ENCODE measurements at places on chromosomes 6 and 20.

DNA sequence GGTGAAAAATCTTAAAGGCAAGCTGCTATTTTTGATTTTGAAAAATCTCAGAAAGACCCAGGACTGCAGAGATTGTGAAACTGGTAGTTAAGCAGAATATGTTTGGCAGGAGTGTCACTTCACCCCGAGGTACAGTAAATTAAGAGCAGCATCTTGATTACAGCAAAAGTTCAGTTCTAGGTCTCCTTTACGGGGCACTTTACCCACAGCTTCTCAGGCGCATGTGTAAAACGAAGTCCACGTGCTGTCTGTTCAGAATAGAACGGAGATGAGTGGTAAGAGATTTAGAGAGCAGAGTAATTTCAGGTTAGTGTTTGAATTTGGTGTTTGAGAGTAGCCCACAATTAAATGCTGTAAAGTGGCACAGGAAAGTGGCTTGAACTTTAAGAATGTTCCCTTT, 84.0 kb downstream of the FARS2 start:
- DNase-seq = no peak

GRCh38 chr6:136859430-136859829, 37.0 kb downstream of the PEX7 start:
- no peak for DNase-seq

DNA sequence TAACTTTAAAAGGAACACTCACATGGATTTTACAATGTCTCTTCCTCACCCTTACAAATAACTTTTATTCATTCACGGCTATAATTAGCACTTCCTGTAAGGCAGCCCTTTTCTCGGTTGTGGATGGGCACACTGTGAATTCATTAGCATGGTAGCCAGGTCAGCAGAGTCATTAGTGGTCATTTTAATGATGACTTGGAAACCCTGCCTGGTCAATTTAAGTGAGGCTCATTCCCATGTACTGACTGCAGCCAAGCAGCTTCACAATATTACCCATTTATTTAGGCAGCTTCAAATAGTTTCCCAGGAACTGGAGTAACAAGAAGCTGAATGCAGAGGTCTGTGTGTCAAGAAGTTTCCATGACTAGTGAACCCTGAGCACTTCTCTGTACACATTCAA, 248.8 kb downstream of the KHDC1L start:
- no peak for DNase-seq

GRCh38 chr6:88008411-88008810, 39.2 kb upstream of the SPACA1 start:
- no peak for DNase-seq

GRCh38 chr6:6217855-6218758, 102.4 kb downstream of the F13A1 start:
- no peak for DNase-seq

- DNase-seq = no peak
Measured at GRCh38 chr6:29216528-29216927, 45.8 kb downstream of the OR2J2 start.

DNA sequence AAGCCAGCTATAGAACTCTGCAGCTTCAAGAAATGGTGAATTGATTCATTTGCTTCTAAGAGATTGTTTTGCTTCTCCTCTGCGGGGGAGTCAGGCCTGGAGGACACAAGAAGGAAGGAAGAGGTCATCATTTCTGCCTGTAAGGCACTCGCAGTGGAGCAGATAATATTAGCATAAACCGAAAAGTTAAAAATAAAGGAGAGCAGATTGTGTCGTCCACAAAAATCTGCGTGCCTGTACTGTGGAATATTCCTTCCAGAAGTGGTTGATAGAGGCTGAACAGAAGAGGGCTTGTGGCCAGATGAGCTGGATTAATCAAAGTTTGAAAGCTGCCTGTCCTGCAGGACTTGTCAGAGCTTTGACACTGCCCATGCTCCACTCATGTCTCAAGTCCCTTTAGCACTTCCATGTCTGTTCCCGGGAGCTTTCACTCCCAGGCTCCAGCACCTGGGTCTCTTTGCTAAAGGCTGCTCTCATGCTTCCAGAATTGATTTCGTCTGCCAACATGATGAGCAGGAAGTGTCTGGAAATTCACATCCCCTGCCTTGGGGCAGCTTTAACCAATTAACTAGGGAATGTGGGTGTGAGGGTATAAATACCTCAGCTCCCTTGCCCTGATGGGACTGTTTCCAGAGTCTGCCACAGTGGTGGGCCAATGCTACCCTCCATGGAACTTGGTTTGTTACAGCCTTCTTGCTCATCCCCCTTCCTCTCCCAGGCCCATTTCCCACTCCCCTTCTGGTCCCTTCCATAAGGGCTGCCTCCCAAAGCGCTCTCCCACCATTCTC, 65.1 kb upstream of the STX16 start:
- DNase-seq = no peak

DNA sequence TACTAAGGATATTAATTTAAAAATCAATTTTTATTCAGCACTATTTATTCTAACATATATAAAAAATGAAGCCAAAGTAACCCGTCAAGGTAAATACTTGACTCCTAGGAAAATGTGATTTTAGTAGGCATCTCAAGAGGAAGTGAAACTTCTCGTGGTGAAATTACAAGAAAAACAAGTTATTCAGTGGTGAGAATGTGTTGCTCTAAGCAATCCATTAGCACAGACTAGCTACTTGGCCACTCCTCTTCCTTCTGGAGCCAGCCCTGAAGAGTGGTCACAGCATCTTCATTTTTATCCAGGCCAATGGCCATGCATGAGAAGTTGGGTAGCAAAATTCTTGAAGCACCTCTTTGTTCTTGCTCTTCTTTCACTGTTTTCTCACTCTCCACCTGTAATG, 40.4 kb upstream of the GFRAL start:
- no peak for DNase-seq

GRCh38 chr20:58688840-58689239, 3.8 kb upstream of the NPEPL1 start:
- no peak for DNase-seq

GRCh38 chr6:35167505-35167904, 26.4 kb upstream of the TCP11 start:
- DNase-seq = no peak

- no peak for DNase-seq
Measured at GRCh38 chr6:97909380-97909779, 626.4 kb upstream of the MMS22L start.

DNA sequence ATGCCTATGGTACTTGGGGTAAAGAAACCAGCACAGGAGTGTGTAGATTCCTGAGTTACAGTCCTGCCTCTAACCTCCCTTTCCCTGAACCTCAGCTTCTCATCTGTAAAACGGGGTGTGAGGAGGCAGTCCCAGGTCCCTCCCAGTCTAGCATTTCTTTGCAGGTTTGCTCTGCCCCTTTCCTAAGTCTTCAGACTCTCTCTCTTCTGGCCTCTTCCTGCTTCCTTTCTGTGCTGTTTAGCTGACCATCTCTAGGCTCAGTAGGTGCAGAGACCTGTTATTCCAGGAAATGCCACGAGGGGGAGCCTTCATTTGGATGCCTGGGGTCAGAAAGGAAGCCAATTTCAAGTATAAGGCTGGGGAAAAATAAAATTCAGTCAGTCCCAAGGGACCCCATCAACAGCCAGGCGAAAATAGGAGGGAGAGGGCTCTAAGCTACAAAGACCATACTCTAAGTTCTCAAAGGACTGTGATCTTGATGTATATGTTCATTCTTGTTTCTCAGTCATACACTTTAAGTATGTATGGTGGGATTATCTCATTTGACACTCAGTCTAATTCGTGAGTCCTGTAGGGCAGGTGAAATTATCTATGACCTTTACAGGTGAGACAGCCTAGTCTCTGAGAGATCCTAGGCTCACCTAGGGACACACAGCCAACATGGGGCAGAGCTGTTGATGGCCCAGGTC, 89.1 kb downstream of the NCR2 start:
- peak; percentile 77 for DNase-seq

DNA sequence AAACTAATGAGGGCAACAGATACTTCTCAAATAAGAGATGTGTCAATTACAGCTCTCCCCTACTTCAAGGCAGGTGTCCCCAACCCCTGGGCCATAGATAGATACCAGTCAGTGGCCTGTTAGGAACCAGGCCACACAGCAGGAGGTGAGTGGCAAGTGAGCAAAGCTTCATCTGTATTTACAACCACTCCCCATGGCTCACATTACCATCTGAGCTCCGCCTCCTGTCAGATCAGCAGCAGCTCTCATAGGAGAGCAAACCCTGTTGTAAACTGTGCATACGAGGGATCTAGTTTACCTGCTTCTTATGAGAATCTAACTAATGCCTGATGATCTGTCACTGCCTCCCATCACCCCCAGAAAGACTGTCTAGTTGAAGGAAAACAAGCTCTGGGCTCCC, 422.1 kb downstream of the GJA1 start:
- no peak for DNase-seq

DNA sequence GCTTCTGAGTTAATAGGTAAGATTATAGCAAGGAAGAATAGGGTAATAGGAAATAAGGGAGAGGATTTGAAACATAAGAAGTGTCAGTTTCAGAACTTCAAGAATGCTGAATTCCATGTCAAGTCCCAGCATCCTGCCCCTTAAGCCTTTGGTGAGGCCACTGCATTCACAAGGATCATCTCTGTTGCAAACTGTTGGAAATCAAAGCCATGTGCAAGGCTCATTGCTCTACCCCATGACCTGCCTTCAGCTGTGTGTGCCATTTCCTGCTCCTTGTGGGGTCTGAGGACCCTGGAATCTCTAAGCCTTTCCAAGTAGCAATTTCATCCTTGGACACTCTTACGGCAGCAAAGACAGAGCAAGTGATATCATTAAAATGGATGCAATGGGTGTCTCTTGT, 203.0 kb downstream of the CDC5L start:
- no peak for DNase-seq

DNA sequence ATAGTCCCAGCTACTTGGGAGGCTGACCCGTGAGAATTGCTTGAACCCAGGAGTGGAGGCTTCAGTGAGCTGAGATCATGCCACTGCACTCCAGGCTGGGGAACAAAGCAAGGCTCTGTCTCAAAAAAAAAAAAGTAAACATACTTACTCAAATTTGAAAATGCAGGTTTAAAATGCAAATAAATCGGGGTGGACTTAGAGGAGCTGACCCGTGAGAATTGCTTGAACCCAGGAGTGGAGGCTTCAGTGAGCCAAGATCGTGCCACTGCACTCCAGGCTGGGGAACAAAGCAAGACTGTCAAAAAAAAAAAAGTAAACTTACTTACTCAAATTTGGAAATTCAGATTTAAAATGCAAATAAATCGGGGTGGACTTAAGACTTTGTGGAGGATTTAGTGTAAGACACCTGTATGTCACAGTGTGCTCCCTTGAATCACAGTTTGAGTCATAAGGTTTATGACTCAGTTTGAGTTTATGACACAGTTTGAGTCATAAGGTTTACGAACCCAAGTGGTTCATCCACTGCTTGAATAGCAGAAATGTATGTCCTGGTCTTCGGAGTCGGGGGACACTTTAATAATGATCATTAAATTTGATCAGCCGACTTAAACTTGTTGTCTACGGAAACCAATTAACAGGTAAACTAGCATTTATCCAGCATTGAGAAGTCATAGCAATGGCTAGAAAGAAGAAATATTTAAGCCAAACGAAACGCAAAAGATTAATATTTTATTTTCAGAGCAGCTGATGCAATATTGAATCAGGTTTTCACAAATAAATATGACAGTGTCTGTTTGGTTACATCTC, 6.8 kb upstream of the MRPS10 start:
- DNase-seq = no peak

GRCh38 chr6:116764961-116765841, at the start of gene FAM162B:
Gene FAM162B, minus strand, starts transcription at chr6:116765719. Its CDS starts 143 bp downstream, at chr6:116765576.
- DNase-seq = no peak

DNA sequence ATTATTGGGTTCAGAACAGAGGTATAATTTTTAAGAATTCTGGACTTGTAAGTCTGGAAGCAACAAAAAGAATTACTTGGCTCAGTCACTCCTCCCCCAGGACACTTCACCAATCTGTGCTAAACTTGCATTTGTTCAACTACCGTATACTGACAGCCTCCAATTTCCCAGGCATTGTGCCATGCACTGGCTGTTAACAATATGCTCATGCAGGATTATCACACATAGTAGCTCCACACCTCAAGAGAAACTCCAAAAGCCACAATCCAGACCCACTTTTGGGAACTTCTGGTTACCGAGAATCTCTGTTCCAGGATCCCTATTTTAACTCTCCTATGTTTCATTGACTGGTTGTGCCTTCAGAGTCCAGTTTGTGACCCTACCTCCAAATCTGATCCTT, 7.7 kb downstream of the ADGRF1 start:
- no peak for DNase-seq

GRCh38 chr6:102381203-102381602, 987.7 kb downstream of the GRIK2 start:
- no peak for DNase-seq

DNA sequence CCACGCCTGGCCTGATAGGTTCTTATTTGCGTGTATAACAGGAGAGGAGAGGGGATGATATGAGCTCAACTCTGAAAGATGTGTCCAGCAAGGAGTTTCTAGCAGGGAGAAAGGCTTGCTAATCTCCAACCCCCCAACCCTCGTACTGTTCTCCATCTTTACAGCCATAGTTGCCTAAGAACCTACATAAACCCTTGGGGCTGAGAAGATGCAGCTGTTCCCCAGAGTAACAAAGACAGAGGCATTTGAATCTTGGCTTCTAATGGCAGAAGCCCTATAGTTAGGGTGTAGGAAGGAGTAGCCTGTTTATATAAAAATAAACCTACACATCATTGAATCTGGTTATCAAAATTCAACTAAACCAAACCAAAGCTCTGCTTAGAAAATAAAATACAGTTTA, 631.4 kb upstream of the SLC35B3 start:
- DNase-seq = no peak

DNA sequence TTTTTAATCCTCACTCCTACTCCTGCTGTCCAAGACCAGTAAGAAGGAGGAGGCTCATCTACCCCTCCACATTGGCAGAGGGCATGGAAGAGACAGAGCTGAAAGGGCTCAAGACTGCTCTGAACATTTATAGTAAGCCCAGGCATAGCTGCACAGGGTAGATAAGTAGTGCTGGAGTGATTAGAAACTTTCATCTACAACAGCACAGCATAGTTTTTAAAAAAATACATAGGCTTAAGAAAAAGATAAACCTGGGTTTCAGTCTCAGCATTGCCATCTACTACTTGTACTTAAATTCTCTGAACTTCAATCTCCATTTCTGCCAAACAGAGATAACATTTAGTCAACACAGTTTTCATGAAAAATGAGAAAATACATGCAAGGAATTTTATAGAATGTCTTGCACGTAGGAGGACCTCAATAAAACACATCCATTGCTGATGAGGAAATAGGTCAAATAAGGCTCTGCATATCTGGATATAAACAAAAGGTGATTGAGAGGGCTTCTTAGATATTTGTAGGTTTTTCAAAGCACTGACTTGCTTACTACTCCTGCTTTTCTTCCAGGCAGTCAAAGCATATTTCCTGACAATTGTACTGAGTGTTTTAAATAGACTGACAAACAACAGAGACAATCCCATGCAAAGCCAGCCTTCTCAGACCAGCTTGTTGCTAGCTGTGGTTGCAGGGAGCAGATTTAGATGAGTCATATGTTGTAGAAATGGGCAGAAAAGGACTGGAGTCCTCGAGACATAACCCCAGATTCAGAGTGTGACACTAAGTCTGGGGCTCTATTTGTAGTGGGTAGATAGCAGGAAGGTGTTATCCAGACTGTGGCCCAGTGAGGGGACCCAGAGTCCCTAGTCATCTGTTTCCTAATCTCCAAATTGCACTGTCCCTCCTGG, 107.4 kb upstream of the TAB2 start:
- DNase-seq = no peak

- DNase-seq = no peak
Measured at GRCh38 chr6:47239546-47239945, 70.2 kb downstream of the TNFRSF21 start.

GRCh38 chr6:52532457-52532856, 44.4 kb downstream of the TRAM2 start:
- DNase-seq = no peak

All from CD4-positive, alpha-beta T cell treated with Interferon alpha-2 for 1 hour (primary cell).